CD4-positive, alpha-beta T cell (primary cell): ENCODE measurements at places on chromosomes 2 and 18.

DNA sequence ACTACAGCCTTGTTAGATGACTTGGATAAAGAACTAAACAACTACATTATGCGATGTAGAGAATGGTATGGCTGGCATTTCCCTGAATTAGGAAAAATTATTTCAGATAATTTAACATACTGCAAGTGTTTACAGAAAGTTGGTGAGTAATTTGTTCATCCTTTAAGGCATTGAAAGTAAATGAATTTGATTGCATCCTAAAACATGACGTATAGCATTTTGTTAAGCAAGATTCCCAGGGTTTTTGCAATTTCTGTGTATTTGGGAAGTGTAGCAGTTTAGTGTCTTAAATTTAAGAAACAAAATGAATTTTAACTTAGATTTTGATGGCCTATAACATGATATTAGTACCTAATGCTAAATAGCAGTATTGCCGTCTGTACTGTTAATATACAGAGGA lies 24.8 kb downstream of the NOP58 start:
- H3K4me1 ChIP-seq = no peaks in the 10 kb centered on the region
- no peak overlapping the region for H3K4me3 ChIP-seq
- DNase-seq = no peak
- H3K36me3 ChIP-seq = peaks cover 94% of the 10 kb centered on the region
- no peaks in the 10 kb centered on the region for H3K27me3 ChIP-seq

DNA sequence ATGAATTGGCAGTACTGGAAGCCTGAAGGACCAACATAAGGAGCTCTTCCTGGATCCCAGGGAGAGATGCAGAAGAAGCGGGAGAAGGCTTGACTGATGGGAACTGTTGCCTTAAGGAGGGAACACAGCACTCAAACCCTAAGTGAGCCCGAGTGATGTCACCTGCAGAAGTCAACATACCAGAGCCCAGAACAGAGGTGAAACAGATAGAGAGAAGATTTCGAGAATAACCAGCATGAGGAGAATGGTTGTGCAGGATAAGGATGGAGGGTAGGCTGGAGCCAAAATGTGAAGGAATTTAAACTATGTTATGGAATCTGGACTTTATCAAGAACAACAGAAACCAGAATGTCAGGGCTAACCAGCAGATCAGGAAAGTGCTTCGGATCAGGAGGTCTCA lies 463.1 kb upstream of the DDX18 start:
- H3K4me3 ChIP-seq = no peak overlapping the region
- no peak for DNase-seq
- H3K4me1 ChIP-seq = no peaks in the 10 kb centered on the region
- no peak overlapping the region for H3K27ac ChIP-seq
- H3K27me3 ChIP-seq = no peaks in the 10 kb centered on the region
- no peaks in the 10 kb centered on the region for H3K36me3 ChIP-seq

GRCh38 chr18:55396267-55396905 lies 191.6 kb downstream of the TCF4 start:
- no peak for DNase-seq
- no peak overlapping the region for H3K4me3 ChIP-seq
- no peaks in the 10 kb centered on the region for H3K4me1 ChIP-seq
- H3K36me3 ChIP-seq = no peaks in the 10 kb centered on the region

DNA sequence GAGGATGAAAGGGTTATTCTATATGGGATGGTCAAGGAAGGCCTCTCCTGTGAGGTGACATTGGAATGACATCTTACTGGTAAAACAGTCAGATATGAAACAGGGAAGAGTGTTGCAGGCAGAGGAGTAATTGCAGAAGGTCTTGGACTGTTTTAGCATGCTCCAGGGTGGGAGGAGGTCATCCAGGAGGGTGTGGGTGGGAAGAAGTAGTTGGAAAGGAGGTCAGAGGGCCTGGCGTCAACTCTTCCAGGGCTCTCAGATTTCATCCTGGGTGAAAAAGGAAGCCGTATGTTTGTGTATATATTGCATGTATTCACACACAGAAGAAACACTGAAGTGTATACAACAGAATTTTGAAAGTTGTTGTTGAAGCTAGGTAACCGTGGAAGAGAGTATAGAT lies 48.2 kb downstream of the ATP9B start:
- no peaks in the 10 kb centered on the region for H3K27me3 ChIP-seq
- no peak overlapping the region for H3K27ac ChIP-seq
- peaks cover 22% of the 10 kb centered on the region for H3K36me3 ChIP-seq
- H3K4me3 ChIP-seq = no peak overlapping the region

DNA sequence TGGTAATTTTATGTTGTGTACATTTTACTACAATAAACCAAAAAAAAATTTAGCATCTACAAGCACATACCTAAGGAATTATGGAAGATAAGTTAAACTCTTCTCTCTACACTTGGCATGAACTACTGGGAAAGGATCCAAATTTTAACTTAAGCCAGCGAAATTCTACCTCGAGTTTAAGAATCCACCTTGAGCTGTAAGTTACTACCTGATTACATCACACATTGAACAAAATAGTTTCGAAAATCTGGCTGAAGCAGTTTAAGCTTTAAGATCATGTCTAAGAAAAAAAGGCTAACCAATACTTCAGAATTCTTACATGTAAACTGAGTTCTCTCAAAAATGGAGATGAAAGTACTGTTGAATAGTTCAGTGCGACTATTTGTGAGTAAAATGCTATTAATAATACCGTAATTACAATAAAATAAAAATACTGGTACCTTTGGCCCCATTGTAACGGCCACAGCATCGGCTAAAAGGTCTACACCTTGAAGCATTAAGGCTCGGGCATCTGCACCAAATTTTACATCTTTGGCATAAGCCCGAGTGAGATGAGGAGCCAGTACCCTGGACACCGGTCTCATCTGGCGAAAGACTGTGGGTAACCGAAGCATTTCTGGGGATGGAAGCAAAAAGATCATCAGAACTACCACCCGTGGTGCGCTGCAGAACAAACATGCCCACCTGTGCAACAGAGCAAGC lies 1.3 kb downstream of the HSPD1 start:
- peak overlapping the region; percentile 95 for H3K4me3 ChIP-seq
- no peak for DNase-seq
- H3K36me3 ChIP-seq = peaks cover 55% of the 10 kb centered on the region

DNA sequence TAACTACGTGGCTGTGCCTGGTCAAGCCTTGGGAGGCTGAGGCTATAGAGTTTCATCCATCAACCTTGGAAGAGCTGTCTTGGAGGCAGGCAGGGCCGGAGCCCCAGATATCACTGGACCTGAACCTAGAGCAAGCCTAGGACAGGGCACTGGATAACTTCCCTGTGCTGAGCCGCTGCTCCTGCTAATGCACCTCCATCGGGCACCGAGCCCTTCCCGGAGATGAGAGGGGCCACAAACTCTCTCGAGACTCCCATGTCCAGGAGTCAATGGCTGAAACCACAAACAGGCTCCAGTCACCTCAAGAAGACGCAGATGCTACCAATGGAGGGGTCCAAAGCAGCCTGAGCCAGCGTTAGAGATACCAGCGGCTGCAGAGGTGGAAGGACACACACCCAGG lies 866.0 kb downstream of the LRP1B start:
- H3K27ac ChIP-seq = no peak overlapping the region
- DNase-seq = no peak
- H3K4me3 ChIP-seq = no peak overlapping the region
- H3K36me3 ChIP-seq = no peaks in the 10 kb centered on the region
- H3K27me3 ChIP-seq = no peaks in the 10 kb centered on the region

DNA sequence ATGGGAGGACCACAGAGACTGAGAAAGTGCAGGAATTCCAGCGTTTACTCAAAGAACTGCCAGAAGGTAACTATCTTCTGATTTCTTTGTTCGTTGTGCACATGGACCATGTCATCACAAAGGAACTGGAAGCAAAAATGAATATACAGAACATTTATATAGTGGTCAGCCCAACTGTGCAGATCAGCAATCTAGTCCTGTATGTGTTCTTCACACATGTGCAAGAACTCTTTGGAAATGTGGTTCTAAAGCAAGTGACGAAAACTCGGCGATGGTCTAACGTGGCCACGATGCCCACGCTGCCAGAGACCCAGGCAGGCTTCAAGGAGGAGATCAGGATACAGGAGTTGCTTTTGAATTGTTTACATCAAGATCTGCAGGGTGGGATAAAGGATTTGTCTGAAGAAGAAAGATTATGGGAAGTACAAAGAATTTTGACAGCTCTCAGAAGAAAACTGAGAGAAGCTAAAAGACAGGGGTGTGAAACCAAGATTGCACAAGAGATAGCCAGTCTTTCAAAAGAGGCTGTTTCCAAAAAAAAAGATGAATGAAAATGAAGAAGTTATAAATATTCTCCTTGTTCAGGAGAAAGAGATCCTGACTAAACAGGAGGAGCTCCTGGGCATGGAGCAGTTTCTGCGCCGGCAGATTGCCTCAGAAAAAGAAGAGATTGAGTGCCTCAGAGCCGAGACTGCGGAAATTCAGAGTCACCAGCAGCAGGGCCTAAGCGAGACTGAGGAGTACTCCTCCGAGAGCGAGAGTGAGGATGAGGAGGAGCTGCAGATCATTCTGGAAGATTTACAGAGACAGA lies 8.3 kb upstream of the CHST10 start:
- peaks cover 2% of the 10 kb centered on the region for H3K4me1 ChIP-seq
- no peaks in the 10 kb centered on the region for H3K36me3 ChIP-seq
- no peaks in the 10 kb centered on the region for H3K27me3 ChIP-seq
- no peak overlapping the region for H3K4me3 ChIP-seq

DNA sequence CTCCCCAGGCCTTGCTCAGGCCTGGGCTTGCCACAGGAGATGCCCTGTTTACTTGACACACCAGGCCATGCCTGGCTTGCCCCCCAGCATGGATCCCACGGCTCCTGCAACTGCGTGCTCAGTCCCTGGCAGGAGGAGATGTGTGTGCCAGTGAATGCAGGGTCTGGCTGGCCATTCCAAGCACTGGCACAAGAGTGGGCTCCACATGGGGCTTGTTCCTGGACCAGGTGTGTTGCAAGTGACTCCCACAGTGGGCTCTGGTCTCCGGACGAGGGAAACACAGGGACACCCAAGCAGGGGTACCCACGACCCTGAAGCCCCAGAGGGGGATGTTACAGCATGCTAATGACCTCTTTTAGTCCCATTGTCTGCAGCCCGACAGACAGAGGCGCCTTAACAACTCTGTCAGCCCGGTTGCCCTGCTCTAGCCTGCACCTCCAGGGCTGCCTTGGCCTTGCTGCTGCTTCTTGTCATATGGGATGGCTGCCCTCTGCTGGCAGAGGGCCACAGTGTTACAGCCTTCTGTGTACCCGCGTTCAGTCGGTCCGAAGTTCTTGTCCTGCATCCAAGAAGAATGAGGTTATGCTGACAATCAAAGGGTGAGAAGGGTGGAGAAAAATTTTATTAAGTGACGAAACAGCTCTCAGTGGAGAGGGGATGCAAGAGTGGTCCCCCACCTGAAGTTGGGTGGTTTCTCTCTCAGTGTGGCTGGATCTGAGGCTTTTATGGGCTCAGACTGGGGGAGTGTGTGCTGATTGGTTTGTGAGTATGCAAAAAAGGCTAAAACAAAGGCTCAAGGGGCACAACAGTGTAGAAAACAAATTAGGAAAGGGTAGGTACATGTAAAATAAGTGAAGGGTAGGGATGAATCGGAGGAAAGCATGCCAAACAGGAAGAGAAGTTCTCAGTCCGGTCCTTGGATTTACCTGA lies 180.4 kb downstream of the MBD5 start:
- H3K27ac ChIP-seq = no peak overlapping the region
- H3K27me3 ChIP-seq = no peaks in the 10 kb centered on the region
- no peak overlapping the region for H3K4me3 ChIP-seq
- no peaks in the 10 kb centered on the region for H3K4me1 ChIP-seq

- H3K4me3 ChIP-seq = no peak overlapping the region
- DNase-seq = no peak
- no peaks in the 10 kb centered on the region for H3K36me3 ChIP-seq
- H3K27ac ChIP-seq = no peak overlapping the region
- H3K27me3 ChIP-seq = no peaks in the 10 kb centered on the region
Observed at GRCh38 chr18:34805103-34805877, 95.2 kb downstream of the DTNA start.

DNA sequence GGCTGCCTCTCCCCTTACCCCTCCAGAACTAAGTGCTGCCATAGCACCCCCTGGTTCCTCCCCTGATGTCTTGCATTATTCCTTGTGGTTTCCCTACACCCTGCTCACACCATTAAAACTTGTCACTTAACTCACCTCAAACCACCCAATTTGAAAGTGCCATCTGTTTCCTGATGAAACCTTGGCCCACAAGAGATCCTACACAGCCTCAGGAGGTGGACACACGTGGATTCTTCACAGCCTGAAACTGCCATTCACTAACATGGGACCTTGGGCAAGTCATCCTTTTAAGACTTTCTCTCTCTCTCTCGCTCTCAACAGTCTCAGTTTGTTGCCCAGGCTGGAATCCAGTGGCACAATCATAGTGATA lies 27.5 kb upstream of the FAM124B start:
- no peak for DNase-seq
- no peak overlapping the region for H3K4me3 ChIP-seq
- H3K4me1 ChIP-seq = no peaks in the 10 kb centered on the region

DNA sequence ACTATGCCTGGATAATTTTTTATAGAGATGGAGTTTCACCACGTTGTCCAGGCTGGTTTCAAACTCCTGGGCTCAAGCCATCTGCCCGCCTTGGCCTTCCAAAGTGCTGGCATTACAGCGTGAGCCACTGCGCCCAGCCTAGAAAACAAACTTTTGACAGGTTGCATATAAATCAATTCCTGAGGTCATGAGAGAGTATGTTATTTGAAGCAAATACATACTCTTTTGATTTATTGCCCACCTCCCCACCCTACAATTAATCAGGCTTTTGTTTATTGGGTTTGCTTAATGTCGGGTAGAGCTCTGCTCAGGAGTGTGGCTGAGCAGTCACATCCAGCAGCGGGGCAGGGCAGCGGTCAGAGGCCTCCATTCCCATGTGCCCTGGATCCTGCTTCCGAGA lies 37.9 kb upstream of the ASB1 start:
- H3K27ac ChIP-seq = no peak overlapping the region
- H3K4me1 ChIP-seq = peaks cover 5% of the 10 kb centered on the region
- H3K27me3 ChIP-seq = no peaks in the 10 kb centered on the region
- no peak for DNase-seq
- H3K4me3 ChIP-seq = no peak overlapping the region

DNA sequence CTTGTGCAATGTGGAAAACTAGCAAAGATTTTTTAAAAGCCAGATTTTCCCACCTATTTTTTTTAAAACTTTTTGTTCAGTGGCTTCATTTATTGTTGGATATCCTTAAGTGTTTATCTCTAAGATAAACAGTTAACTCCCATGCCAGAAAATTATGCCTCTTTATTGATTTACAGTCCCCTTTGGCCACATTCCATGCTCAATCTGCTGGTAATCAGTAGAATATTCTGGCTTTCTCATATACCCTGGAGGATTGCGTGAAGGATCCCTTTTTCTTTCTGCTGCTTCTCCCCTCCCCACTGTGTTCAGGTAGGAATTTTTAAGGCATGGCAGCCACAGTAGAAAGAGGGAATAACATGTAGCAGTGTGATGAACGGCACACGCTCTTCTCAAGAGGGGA lies 2.6 kb downstream of the GRHL1 start:
- H3K27ac ChIP-seq = no peak overlapping the region
- H3K4me1 ChIP-seq = peaks cover 10% of the 10 kb centered on the region
- DNase-seq = no peak
- H3K27me3 ChIP-seq = peaks cover 11% of the 10 kb centered on the region
- no peaks in the 10 kb centered on the region for H3K36me3 ChIP-seq
